ENCODE measurements at places on chromosomes 1 and 21.

DNA sequence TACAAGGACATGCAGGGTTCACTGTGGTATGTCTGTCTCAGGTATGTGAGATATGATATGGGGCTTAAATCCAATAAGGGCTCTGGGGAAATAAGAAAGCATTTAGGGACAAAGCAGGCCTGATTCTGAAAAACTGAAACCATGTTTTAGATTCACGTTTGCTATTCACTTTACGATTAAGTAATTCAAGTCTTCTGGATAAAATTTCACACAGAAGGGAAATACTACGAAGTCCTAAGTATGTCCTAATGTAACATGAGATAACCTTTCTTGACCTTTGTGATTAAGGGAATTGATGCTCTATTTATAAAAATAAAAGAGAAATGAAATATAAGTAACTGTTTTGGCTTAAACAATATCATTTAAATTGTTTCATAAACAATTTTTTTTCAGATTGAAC lies 55.4 kb downstream of the HNRNPR start:
- no peak for DNase-seq

DNA sequence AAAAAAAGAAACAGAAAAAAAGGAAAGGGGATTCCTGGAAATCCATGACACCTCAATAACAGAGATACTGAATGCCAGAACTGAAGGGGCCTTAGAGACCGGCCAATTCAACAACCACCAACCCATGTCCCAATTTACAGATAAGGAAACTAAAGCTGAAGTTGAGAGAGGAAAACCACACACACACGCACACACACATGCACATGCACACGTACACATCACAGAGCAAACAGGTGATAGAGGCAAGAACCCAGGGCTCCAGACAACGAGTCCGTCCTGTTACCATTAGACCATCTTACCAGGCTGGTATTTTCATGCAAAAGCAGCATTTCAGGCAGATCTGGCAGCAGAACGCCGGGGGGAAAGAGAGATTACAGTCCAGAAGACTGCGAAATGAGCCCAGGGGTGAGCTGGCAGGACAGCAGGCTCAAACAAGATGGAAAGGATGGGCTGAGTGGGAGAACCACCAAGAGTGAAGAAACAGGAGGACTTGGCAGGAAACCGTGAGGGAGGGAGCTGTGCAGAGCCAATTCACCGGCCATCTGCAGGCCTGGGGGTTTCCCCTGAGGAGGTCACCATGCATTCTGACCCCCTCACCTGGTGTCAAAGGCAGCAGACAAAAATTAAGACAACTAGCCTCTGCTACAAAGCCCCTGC lies 43.5 kb downstream of the PAFAH2 start:
- DNase-seq = no peak

DNA sequence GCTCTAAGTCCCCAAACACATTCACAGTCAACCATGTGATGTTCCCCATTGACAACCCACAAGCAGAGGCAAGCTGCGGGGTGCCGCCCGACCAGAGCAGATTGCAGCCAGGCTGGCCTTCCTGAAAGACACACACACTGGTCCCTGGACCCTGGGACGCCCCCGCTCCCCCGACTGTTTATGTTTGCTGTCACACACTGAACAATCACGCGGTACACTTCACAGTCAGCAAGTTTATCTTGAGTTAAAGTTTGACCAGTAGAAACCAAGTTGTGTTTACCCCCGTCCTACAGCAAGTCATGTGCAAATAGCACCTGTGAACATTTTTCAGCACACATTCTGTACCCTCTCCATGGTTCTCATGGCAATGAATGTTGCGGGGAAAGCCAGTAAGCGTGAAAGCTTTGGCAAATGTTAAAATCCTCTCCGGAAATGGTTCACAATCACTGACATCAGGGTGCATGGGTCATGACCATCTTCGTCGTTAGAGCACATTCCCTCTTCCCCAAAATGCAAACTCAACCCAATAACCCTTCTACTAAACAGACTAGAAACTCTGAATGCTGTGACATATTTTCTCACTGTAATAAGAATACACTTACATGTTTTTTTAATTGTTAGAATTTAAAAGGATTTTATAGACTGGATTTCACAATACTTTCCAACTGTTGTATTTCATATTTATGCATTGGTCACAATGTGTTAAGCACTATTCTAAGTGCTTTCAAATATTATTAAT lies 33.3 kb upstream of the IRF2BP2 start:
- no peak for DNase-seq

DNA sequence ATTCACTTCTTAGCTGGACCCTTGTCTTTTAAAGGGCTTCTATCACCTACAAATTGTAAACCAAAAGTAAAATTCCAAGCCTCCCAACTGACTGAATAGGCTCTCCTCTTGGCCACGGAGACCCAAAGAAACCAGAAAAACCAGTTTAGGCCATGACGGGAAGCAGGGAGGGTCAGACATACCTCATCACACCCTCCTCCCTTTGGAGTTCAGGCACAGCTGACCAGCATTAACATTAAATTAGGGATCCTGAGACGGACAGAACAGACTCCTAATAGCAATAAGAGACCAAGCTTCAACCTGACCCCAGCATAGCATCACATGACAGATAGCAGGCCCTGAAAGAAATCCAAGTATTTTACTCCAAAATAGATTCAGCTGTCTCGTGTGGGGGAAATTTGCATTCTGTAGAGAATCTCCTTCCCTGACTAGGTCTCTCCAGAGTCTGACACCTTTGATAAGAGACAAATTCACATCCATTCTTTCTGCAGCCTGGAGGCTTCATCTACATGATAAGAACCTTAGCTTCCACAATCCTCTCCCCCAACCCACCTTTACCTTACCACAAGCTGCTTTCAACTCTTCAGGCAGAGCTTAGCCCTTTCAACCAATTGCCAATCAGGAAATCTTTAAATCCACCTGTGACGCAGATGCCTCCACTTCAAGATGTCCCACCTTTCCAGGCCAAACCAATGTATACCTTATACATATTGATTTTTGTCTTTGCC lies 177.1 kb upstream of the RAB4A start:
- DNase-seq = no peak

- peak; percentile 74 for DNase-seq
Measured at GRCh38 chr1:192951691-192952460, 107.3 kb downstream of the UCHL5 start.

DNA sequence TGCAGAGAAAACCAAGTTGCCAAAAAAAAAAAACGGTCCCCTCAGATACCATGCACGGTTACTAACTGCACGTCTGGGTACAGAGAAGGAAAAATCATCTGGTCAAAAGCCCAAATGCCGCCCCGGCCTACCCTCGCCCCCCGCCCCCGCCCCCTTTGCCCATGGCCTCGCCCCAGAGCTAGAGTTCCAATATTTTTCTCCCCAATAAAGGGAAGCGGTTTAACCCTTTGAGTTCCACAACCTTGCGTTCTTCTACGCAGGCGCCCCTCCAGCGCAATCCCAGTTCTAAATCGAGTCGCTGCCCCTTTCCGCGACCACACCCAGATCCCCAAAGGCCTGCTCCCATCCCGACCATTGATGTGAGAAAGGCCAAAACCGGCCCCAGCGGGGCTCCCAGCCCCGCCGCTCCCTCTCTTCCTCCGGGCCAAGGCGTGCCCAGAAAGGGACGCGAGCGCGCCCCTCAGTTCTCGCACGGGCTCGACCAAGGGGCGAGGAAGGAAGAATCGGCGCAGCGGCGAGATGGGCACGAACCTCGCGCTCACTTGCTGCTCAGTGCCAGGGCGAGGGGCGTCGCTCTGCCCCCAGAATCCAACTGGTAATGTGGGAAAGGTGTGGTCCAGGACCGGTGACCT lies 797 bp downstream of the WDR47 start:
- DNase-seq = no peak

DNA sequence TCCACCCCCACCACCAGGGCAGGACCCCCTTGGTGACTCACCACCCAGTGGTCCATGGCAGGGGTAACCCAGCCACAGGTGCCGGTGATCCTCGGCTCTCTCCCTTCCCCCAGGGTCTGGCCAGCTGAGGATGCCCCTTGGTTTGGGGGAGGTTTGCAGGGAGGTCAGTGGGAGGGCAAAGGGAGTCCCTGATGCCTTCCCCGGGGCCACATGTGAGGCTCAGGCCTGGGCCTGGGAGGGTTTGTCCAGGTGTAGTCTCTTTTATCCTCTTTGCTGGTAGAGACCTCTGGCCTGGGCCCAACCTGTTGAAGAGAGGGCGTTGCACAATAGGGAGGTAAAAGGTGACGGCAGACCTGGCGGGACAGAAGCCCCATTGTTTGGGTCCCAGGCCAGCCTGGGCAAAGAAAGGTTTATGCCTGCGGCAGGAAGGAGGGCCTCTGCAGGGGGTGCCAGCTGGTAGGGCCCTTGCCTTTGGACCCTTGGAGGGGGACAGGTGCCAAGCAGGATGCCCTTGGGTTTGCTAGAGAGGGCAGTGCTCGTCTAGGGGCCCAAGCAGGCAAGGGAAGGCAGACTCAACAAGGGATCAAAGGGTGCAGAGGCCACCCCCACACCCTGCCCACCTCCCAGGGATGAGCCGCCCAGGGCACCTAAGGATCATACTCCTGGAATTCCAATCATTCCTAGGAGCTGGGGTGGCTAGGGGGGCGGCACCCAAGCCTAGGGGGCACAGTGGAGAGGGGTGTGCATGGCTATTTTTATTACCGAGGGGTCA lies 760 bp upstream of the TINAGL1 start:
- DNase-seq = peak; percentile 64

DNA sequence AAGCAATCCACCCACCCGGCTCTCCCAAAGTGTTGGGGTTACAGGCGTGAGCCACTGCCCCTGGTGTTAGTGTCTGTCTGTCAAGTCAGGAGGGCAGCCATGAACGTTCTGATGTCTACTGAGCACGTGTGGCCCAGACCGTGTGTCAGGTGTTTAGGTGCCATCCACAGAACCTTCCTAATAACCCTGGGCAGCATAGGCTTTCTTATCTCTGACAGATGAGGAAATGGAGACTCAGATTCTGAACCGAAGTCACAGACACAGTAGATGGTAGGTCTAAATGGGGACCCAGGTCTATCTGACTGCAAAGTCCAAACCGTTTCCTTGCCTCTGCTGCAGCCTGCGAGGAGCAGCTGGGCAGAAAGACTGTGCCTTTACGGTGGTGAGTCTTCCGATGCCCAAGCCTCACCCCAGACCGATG lies 622 bp upstream of the IL6R start:
- no peak for DNase-seq

DNA sequence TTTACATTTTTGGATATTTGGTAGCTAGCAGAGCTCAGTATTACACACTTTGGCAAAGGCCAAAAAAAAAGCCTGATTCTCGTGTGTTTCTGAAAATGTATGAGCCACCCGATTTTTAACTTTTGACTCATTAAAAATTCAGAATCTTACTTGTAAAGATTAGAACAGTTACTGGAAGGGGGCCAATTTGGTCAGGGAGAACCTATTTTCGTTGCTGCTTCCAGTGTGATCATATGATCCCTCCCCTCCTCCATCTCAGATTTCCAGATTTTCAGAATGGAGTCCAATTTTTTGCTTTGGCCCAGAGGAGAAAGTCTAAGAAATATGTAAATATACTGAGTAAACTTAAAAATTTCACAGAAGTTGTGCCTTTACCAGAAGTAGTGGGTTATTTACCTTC lies 3.2 kb upstream of the OR2AK2 start:
- DNase-seq = no peak

- DNase-seq = no peak
Measured at GRCh38 chr1:154862907-154863306, 7.2 kb downstream of the KCNN3 start.

GRCh38 chr1:43861988-43862735 lies 71.4 kb upstream of the ARTN start:
- no peak for DNase-seq

- DNase-seq = no peak
Measured at GRCh38 chr1:238242181-238242580, 351.5 kb upstream of the ZP4 start.

GRCh38 chr1:44030605-44031251 lies 534 bp downstream of the SLC6A9 start:
- DNase-seq = no peak

GRCh38 chr1:170910273-170910672 lies 25.1 kb upstream of the MROH9 start:
- DNase-seq = no peak

GRCh38 chr1:156895455-156895812 lies 1.9 kb downstream of the PEAR1 start:
- DNase-seq = no peak

- DNase-seq = no peak
Measured at GRCh38 chr1:150661156-150661555, 31.7 kb upstream of the ENSA start.

GRCh38 chr21:35428489-35428888 lies 379.4 kb upstream of the RUNX1 start:
- DNase-seq = no peak

GRCh38 chr1:24487455-24487854 lies 15.2 kb upstream of the RCAN3 start:
- no peak for DNase-seq

GRCh38 chr1:89487972-89488371 lies 36.7 kb upstream of the LRRC8B start:
- DNase-seq = no peak

DNA sequence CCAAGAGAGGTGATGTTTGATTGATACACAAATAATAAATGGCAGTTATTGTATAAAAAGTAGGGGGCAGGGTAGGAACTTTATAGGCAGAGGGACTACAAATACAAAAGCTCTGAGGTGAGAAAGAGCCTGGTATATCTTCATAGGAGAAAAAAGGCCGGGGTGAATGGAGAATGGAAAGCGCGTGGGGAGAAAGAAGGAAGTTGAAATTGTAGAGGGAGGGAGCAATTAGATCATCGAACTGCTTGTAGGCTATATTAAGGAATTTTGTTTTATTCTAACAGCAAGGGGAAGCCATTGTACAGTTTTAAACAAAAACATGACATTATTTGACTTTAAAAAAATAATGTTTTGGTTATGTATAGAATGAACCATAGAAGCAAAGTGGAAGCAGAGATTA lies 147.4 kb downstream of the PDE4B start:
- DNase-seq = no peak

GRCh38 chr1:167808104-167808503 lies 86.3 kb downstream of the MPZL1 start:
- DNase-seq = peak; percentile 18

GRCh38 chr1:95382000-95382786 lies 148.2 kb downstream of the RWDD3 start:
- DNase-seq = no peak

DNA sequence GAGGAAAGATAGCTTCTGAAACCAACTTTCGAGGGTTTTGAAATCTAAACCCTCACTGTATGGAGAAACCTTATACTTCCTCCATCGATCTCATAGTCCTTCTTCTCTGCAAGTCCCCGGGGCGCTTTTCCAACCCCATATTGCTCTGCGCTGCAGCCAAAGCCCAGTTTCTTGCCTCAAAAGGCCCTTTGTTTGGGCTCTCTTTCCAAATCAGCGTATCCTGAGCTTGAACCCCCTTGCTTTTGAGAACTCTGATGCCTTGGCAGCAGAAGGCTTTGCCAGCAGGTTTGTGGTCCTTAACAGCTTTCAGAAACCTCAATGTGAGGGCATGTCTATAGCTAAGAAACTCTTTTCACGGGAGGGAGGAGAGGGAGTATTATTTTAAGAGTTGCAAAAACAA lies 21.6 kb downstream of the PLPP3 start:
- no peak for DNase-seq

GRCh38 chr1:19007491-19008441 lies 51.3 kb upstream of the IFFO2 start:
- DNase-seq = no peak

All from RCC 7860 (cell line).